ENCODE measurements at places on chromosomes 6 and 20. TPM values are rescaled to one million over a fixed set of nuclear protein-coding genes. Genes with fewer than 3 reads are reported as not detected.

GRCh38 chr20:61767761-61768494 is 297.8 kb downstream of the TAF4 start:
- DNase-seq, result no peak

DNA sequence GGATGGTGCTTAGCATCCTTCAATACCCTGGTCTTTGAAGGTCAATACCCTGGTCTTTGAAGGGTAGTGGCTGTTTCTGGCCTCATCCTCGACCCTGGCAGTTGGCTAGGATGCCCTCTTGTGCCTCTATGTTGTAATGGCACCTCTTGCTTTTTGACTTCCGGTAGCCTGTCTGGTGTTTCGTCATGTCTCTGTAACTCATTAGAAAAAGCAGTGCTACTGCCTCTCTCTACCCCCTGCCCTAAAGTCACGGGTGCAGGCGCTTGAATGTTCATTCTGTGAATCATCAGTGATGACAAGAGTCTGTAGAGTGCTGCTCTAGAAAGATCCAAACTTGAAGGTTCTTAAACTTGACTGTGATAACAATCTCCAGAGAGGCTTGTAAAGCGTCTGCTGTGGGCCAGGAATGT is 28.3 kb downstream of the RSPO4 start:
- peak; percentile 55 for DNase-seq

The AVP gene
- not detected for total RNA-seq

GRCh38 chr6:85192596-85192995 is 257.3 kb upstream of the NT5E start:
- no peak for DNase-seq

Measured in HT-29 (cell line).